ENCODE measurements at places on chromosomes 4 and X.

GRCh38 chr4:1293991-1294390, 4.3 kb downstream of the MAEA start:
- no peak for DNase-seq

DNA sequence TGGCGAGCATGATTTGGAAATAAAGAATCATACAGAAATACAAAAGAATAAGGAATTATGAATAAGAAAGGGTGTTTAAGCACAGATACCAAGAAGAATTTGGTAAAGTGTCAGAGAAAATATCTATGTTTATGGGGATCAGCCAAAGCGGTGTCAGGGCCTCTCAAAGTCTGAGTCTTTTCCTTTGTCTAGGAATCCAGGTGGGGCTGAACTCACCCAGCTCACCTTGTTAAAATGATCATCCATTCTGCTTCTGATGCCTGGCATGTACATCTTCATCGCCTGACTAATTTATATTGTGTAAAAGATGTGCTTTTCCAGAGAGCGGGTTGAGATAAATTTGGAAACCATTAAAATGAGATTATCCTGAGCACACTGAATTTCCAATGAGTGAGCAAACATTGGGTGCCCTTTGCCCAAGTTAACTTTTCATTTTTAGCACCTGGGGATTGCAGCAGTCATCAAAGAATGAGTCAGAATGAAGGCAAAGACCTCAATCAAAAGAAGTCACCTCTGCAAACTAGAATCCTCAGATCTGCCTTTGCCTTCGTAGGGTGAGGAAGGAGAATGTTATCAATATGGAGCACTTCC, 141.9 kb upstream of the ANXA3 start:
- no peak for DNase-seq

GRCh38 chrX:15929194-15929593, 74.6 kb upstream of the AP1S2 start:
- no peak for DNase-seq

DNA sequence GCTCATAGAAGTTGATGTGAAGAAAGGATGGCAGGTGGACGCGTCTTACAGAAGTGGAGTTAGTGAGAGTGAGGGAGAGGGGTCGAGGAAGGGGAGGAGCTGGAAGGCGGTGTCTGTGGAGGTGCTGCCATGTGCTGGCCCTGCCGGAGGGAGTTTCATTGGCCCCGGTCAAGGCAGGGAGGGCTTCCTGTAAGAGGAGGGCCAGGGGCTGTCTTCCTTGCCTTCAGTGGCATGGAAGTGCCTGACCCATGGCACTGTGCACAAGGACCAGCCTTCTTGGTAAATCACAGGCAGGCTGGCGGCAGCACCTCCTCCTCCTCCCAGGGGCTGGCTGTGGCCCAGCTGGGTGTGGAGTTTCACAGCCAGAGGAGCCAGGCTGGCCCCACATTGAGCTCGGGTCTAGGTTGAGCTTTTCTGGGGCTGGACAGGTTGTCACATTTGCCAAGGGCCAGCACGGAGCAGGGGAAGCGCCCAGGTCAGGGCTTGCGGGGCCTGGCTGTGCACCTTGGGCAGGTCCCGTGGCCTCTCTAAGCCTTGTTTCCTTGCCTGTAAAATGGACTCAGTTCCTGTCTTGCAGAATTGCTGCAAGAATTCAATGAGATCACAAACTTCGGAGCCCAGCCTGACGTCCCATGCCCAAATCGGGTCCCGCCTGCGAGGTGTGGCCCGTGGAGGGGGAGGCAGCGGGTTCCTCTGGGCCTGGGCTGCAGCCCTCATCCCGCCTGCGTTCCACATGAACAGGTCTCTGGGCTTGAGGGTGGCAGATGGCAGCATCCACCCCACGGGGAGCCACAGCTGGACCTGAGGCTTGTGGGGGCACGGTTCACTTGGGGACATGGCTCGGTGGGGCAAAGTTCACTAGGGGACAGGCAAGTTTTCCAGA, 7.0 kb downstream of the HTRA3 start:
- no peak for DNase-seq

- no peak for DNase-seq
Measured at GRCh38 chrX:37353646-37354045, 4.5 kb downstream of the PRRG1 start.

DNA sequence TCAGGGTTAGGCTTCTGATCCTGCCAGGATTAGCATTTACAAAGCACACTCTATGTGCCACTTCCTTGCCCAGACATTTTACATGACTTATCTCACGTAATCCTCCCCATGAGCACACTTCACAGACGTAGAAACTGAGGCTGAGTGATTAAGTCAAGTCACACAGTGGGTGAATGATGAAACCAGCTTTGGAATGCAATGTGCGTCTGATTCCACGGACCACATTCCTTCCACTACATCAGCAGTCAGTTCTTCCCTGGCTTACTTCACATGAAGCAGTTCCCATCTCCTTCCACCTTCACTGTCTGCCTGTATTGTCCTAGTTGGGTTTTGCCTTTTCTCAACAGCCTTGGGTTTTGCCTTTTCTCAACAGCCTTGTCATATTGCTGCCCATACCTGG, 134.3 kb upstream of the PPARGC1A start:
- no peak for DNase-seq

DNA sequence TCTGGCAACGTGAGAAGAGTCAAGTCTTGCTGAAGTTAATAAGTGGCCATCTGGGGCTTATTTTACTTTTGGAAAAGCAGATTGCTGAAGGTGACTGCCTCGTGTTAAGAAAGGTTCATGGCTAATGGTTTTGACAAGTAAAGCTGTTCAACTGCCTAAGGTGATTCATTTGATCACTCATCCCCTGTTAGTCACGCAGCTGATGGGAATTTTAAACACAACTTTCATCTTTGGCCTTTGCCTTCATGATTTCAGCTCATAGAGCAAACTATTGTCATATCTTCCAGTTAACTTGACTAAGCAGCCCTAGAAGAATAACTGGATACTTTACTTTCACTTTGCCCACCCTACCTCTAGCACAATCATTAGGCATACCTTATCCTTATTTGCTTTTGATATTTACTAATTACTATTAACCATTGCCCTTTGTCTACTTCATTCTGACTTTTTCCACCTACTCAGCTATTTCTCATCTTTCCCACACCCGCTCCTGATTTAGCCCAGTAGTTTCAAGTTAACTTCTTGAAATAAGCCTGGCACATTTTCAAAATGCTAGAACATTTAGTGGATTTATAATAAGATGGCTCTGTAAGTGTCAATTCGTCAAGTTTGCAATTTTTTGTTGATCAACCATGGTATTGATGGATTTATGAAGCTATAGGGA, 170.6 kb upstream of the S100G start:
- DNase-seq, result no peak

- no peak for DNase-seq
Measured at GRCh38 chrX:13051529-13052172, 7.2 kb upstream of the FAM9C start.

- DNase-seq, result no peak
Measured at GRCh38 chrX:44953734-44954502, 80.9 kb downstream of the KDM6A start.
